ENCODE measurements at places on chromosomes 4 and X. TPM values are rescaled to one million over a fixed set of nuclear protein-coding genes. Genes with fewer than 3 reads are reported as not detected.

GRCh38 chr4:136909626-136910025 is 622.7 kb downstream of the PCDH18 start:
- no peak for DNase-seq

DNA sequence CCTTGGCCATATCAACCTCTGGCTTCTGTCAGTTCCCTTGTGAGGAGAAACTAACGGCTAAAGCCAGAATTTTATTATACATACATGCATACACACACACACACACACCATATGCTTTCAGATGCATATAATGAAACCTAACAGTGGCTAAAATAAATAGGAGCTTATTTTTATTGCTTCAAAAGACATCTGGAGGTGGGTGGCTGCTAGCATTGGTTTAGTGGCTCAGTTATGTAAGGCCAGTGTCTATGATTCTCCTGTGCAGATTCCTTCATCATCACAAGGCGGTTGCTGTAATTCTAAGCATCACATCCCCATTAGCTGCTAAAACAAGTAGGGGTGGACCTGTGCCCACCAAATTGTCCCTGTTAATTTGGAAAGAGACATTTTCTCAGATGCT is 110.8 kb downstream of the MAPK10 start:
- DNase-seq, result no peak

GRCh38 chr4:36226430-36227227 is 17.7 kb downstream of the ARAP2 start:
- DNase-seq, result no peak

DNA sequence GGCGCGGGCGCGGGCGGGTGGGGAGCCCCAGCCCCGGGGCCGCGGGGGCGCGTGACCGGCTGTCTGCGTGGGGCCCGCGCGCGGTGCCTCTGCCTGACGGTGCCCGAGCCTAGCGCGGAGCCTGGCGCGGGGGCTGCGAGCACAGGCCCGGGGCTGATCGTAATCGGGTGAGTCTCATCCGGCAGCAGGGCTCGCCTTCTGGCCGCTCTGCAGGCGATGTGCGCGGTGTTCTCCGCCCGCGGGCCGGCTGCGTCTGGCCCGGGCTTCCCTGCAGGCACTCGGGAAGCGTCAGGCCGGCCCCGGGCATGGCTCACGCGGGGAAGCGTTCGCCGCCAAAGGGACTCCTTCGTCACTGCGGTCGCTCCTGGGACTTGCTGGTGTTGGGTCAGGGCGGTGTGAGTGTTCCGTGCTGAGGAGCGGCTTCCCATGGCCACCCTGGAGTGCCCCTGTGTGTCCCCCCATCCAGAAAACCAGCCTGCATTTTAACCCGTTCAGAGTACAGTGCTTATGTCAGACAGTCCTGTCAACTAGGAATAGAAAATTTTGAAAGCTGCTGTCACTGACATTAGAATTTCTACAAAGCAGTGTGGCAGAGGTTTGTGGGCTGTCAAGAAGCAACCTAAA is 40.6 kb downstream of the FAM149A start:
- peak; percentile 11 for DNase-seq

HMGN5 gene
- total RNA-seq, result 3.7 TPM

Measured in M059J (cell line).